ENCODE measurements at places on chromosomes 12 and 14.

GRCh38 chr14:81187832-81188522 lies 32.8 kb downstream of the GTF2A1 start:
- DNase-seq, result no peak

DNA sequence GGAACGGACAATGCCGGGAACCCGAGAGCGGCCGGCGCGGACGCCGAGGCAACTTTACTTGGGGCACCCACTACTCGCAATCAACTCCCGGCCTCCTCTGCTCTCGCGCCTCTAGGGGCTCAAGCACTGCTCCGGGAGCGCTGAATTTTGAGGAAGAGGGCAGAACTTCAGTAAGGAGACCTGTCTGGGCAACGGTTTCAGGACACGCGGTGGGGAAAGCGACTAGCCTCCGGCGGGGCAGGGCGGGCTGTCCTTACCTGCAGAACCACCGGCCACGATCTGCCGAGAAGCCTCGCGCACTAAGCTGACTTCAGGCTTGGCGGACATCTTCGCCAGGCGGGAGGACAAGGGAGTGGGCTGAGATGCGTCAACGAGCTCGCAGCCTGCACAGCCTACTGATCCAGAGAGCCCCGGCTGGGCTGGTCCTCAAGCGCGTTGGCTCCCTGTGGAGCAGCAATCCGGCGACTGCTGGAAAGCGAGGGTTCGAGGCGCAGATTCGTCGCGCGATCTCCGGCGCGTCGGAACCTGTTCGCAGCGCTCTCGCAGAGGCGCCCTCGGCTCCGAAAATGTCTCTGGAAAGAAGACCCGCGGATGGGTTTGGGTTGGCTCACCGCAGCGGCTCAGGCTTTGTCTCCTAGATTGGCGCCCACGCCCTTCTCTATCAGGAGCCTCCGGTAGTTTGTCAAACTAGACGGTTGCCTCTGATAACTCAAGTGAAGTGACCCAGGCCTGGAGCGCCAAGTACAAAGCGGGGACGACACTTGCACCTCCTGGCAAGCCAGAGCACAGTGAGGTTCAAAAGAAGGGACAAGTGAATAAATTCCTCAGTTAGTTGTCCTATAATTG lies at the start of gene SLC25A21:
Gene SLC25A21, minus strand, starts transcription at position 583 of the 846 bp plus-strand sequence.
- peak; percentile 56 for DNase-seq

DNA sequence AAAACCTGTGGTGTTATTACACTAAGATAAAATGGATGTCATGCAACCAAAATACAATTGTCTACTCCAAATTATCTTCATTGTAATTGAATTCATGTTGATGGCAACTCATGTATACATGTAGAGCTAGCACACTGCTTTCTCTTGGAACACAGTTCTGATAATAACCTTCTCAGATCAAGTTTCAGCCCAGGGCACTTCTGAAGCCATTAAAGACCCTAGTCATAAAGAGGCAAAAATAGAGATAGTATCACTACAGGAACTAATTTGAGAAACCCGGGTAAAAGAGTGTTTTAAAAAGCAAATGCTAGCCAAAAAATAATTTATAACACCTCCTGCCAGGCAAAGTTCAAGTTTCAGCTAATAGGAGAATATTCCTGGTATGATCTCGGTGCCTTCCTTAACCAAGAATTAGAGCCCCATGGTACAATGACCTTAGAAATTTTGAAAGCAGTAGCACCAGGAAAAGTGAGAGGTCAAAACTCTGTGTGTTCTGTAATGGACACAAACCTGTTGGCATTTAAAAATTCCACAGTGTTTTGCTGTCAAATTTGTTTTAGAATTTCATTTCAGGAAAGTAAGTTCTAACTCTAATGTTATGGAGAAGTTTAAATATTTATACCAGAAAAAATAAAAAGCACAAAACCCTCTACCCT lies 105.0 kb upstream of the FRMD6 start:
- DNase-seq, result no peak

- no peak for DNase-seq
Measured at GRCh38 chr14:99203080-99203479, 68.9 kb downstream of the BCL11B start.

DNA sequence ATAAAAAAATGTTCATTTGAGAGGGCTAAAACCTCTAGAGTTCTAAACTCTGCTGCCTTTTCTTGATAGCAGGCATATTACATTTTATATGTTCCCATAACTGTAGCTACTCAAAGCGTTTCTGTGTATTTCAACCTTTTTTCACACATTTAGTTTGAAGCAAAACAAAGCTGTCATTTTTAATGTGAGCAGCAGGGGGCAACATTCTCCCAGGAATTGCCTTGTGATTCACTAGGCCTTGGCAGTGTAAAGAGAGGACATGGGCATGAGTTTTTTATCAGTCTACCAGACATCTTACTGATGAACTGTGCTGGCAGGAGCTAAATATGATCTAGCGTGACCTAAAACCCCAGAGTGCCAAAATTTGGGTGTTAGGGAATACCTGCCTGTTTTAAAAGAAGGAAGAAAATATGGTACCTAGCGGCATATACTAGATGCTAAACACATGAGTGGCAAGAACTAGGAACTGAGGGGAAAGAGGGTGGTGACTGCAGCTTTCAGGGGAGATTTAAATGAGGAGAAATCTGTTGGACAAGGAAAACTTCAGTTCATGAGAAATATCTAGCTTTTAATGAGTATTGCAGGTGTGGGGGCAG lies 65.3 kb downstream of the IFT43 start:
- DNase-seq, result peak; percentile 46

GRCh38 chr14:53218161-53218560 lies 65.0 kb upstream of the DDHD1 start:
- DNase-seq, result no peak

GRCh38 chr14:89915114-89915878 lies 39.2 kb downstream of the EFCAB11 start:
- peak; percentile 29 for DNase-seq

Data from NCI-H1417 treated with DMSO at 0.1 percent for 48 hours (cell line).